ENCODE measurements at places on chromosomes 1 and 21. TPM values are rescaled to one million over a fixed set of nuclear protein-coding genes. Genes with fewer than 3 reads are reported as not detected.

The TPTE gene
- total RNA-seq: not detected

The FCGR1A gene
- total RNA-seq: not detected

The PLXNA2 gene
- total RNA-seq: 34.9 TPM

The CYYR1 gene
- total RNA-seq: 27.5 TPM

The ADORA3 gene
- total RNA-seq: not detected

The MAB21L3 gene
- total RNA-seq: not detected

The COX20 gene
- 31.0 TPM for total RNA-seq

The ANXA9 gene
- total RNA-seq: 3.5 TPM

- H3K4me1 ChIP-seq: peaks cover 6% of the 10 kb centered on the region
- H3K27ac ChIP-seq: no peak overlapping the region
Measured at GRCh38 chr1:65581119-65581518, 160.7 kb downstream of the LEPR start.

- H3K36me3 ChIP-seq: no peaks in the 10 kb centered on the region
- DNase-seq: no peak
- H3K4me1 ChIP-seq: peaks cover 1% of the 10 kb centered on the region
- H3K4me3 ChIP-seq: no peak within 1 kb of the TSS
- H3K27me3 ChIP-seq: peaks cover 33% of the 10 kb centered on the region
Measured at GRCh38 chr1:1914971-1915692, at the start of gene CALML6. Gene CALML6, plus strand, starts transcription at chr1:1915260. Its CDS starts 21 bp downstream, at chr1:1915281.

GRCh38 chr1:201949491-201949890 lies 3.1 kb upstream of the LMOD1 start:
- no peak overlapping the region for H3K4me3 ChIP-seq
- H3K27me3 ChIP-seq: peaks cover 40% of the 10 kb centered on the region
- DNase-seq: no peak
- no peaks in the 10 kb centered on the region for H3K36me3 ChIP-seq

- no peak overlapping the region for H3K27ac ChIP-seq
- H3K36me3 ChIP-seq: no peaks in the 10 kb centered on the region
- H3K27me3 ChIP-seq: no peaks in the 10 kb centered on the region
- no peak overlapping the region for H3K4me3 ChIP-seq
- DNase-seq: no peak
- peaks cover 21% of the 10 kb centered on the region for H3K4me1 ChIP-seq
Measured at GRCh38 chr1:173300061-173301044, 93.2 kb upstream of the TNFSF4 start.

GRCh38 chr1:93692983-93693591 lies 11.4 kb upstream of the BCAR3 start:
- H3K36me3 ChIP-seq: no peaks in the 10 kb centered on the region
- no peak for DNase-seq
- no peak overlapping the region for H3K4me3 ChIP-seq
- no peak overlapping the region for H3K27ac ChIP-seq
- no peaks in the 10 kb centered on the region for H3K4me1 ChIP-seq

DNA sequence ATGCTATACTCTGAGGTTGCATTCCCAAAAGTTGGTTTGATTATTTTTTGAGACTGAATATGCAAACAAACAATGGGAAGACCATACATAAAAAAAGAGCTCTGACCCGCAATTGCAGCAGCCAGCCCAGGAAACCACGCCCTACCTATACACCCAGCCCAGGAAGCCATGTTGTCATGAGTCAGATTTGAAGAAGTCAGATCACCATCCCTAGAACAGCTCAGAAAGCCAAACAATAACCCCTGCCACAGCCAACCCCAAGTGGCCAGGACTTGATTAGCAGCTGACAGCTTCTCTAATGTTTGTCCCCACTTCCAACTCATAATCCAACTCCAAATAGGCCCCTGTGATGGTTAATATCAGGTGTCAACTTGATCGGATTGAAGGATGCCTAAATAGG lies 621.9 kb downstream of the NPHP4 start:
- DNase-seq: no peak
- H3K27ac ChIP-seq: no peak overlapping the region
- H3K36me3 ChIP-seq: no peaks in the 10 kb centered on the region
- H3K4me3 ChIP-seq: no peak overlapping the region

GRCh38 chr1:24261977-24262376 lies 57.2 kb upstream of the GRHL3 start:
- DNase-seq: no peak
- H3K27me3 ChIP-seq: no peaks in the 10 kb centered on the region
- no peaks in the 10 kb centered on the region for H3K4me1 ChIP-seq
- no peaks in the 10 kb centered on the region for H3K36me3 ChIP-seq
- no peak overlapping the region for H3K4me3 ChIP-seq

- no peak overlapping the region for H3K27ac ChIP-seq
- peaks cover 6% of the 10 kb centered on the region for H3K36me3 ChIP-seq
- DNase-seq: no peak
- H3K4me1 ChIP-seq: peaks cover 5% of the 10 kb centered on the region
- peaks cover 40% of the 10 kb centered on the region for H3K27me3 ChIP-seq
Measured at GRCh38 chr1:39490596-39491145, 765 bp upstream of the BMP8A start.

DNA sequence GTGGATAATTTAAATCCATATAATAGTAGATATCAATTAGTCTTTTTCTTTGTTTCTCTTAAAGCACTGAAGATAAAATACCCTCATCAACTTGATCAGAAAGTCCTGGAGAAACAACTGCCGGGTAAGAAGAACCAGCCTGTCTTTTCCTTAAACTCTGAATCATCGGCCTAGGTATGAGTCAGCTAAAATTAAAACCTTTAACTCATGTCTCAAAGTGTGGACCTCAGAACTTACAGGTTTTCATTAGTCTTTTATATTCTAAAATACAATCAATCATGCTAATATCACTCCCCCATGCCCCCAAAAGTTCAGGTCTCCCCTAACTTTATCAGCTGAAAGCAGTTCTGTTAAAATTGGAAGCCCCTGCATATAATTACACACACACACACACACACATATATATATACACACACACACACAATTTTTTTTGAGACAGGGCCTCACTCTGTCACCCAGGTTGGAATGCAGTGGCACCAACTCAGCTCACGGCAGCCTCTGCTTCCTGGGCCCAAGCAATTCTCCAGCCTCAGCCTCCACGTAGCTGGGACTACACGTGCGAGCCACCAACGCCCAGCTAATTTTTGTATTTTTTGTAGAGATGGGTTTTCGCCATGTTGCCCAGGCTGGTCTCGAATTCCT lies 61.3 kb downstream of the B3GALNT2 start:
- DNase-seq: no peak
- H3K4me3 ChIP-seq: no peak overlapping the region
- H3K36me3 ChIP-seq: peaks cover 24% of the 10 kb centered on the region
- no peaks in the 10 kb centered on the region for H3K4me1 ChIP-seq
- H3K27me3 ChIP-seq: no peaks in the 10 kb centered on the region

DNA sequence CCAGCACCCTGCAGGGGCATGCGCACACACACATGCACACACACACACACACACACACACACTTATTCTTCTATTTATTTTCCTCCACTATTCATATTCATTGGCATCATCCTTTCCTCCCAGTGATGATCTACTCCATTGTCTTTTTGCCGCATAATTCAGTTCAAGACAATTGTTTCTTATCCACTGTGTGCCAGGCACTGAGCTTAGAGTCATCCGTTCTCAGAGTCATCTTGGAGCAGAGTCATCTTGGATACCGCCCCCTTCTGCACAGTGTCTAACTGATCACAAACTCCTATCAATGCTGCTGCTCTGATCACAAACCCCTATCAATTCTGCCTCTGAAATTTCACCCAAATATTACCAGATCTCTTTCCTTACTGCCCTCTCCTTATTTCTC lies 102.8 kb upstream of the PROX1 start:
- no peak overlapping the region for H3K27ac ChIP-seq
- H3K4me1 ChIP-seq: no peaks in the 10 kb centered on the region
- DNase-seq: no peak
- peaks cover 3% of the 10 kb centered on the region for H3K27me3 ChIP-seq
- no peaks in the 10 kb centered on the region for H3K36me3 ChIP-seq
- H3K4me3 ChIP-seq: no peak overlapping the region

GRCh38 chr1:53734650-53735211 lies 4.2 kb downstream of the GLIS1 start:
- no peak overlapping the region for H3K4me3 ChIP-seq
- peaks cover 11% of the 10 kb centered on the region for H3K4me1 ChIP-seq
- no peak for DNase-seq
- H3K27ac ChIP-seq: no peak overlapping the region
- peaks cover 83% of the 10 kb centered on the region for H3K27me3 ChIP-seq

DNA sequence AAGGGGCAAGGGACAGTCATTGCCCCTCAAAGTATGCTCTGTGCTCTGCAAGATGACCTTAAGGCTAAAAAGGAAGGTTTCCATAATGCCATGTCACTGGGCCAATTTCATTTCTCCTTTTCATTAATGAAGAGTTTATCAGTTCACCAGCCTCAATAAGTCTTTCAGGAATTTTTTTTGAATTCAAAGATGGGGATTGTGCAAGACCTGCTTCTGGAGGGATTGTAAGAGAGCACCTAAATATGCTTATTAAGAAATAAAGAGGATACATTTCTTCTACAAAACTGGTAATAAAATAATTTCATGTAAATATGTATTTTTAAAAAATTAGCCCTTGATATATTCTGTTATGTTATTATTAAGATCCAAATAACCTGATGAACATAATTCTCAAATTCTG lies 86.8 kb upstream of the RGS4 start:
- no peak overlapping the region for H3K4me3 ChIP-seq
- H3K27me3 ChIP-seq: no peaks in the 10 kb centered on the region

DNA sequence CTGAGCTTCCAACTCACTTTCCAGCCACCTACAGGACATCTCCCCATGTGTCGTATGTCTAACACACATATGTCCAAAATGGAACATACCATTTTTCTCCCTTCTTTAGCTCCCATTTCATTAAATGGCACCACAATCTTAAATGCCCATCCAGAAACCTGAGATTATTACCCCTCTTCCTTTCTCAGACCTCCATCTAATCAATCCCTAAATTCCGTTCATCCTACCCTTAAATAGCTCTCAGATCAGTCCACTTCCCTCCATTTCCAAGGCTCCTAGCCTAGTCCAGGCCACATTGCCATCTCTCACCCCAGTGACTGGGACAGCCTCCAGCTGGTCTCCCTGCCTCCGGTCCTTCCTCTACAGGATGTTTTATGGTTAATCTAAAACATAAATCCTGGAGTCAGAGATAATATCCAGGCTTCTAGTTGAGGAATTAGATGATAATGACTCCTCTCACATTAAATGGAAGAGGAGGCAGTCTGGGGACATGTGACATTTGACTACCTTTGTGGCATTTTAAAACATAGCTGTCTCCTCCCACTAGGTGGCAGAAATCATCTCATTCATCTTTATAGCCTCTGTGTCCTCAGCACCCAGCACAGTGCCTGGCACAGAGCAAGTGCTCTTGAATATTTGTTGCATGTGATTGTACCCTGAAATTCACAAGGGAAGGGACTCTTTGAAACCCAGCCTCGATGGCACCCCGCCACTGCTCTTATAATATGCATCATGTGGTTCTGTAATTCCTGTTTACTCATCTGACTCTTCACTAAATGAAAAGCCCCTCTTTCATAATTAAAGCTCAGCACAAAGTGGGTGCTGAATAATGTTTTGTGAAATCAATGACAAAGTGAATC lies 102.3 kb downstream of the TMEM53 start:
- no peak overlapping the region for H3K4me3 ChIP-seq
- peaks cover 9% of the 10 kb centered on the region for H3K4me1 ChIP-seq
- H3K27ac ChIP-seq: no peak overlapping the region
- H3K27me3 ChIP-seq: peaks cover 23% of the 10 kb centered on the region
- no peaks in the 10 kb centered on the region for H3K36me3 ChIP-seq

GRCh38 chr1:203754455-203754864 lies 10.5 kb upstream of the LAX1 start:
- no peaks in the 10 kb centered on the region for H3K36me3 ChIP-seq
- DNase-seq: no peak
- no peak overlapping the region for H3K27ac ChIP-seq
- no peaks in the 10 kb centered on the region for H3K27me3 ChIP-seq
- H3K4me3 ChIP-seq: no peak overlapping the region

DNA sequence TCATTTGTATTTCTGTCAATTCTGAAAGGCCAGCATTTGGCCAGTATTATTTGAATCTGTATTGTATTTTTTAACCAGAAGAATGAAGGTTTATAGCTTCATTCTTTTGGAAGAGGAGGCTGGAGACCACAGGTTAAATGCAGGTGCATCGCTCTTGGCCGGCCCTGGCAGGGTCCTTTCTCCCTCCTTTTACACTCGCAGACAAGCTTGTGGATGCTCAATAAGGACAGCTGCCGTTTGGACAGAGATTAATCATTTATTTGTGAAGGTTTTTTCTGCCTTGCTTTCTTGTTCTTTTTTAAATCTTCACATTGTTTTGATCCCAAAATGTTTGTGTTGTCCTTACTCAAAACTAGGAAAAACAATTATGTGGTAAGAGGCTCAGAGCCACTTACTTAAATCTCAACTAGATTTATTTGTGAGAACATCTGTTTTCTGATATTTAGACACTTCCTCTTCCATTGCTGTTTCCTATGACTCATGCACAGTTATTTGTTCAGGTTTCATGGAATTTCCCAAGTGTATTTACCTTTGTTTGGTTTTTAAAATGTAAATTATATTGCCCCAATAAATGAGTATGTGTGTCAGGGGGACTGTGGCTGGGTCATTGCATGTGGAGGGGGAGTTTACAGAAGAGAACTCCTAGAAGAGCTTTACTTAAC lies 46.7 kb upstream of the LAMC2 start:
- DNase-seq: no peak
- H3K4me3 ChIP-seq: no peak overlapping the region
- H3K36me3 ChIP-seq: peaks cover 17% of the 10 kb centered on the region
- H3K27ac ChIP-seq: no peak overlapping the region
- no peaks in the 10 kb centered on the region for H3K4me1 ChIP-seq

DNA sequence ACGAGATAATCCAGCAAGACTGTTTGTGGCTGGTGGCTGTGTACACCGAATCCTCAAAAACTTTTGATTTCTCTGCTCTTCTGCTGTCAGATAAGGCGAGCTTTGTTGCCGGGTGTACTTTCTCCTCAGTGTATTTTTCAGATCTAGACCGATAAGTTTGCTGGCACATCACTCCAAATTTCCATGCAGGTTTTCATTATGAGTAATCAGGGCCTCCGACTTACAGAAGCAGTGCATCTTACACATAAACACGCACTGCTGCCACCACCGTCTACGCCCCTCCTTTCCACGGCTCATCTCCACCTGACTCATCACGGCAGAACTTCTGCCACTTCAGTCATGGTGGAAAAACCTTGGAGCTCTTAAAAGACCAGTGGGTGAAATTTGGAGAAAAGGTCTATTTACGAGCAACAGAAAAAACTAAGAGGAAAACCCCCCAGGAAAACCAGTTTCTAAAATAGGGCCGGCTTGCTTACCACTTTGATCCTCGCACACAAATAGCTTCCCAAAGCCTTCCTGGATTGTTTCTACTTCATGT lies 7.7 kb downstream of the ZBTB21 start:
- peak overlapping the region; percentile 2 for H3K27ac ChIP-seq
- peaks cover 16% of the 10 kb centered on the region for H3K4me1 ChIP-seq
- DNase-seq: no peak

- no peaks in the 10 kb centered on the region for H3K4me1 ChIP-seq
- H3K27ac ChIP-seq: no peak overlapping the region
- H3K27me3 ChIP-seq: no peaks in the 10 kb centered on the region
Measured at GRCh38 chr1:222138095-222138494, 396.2 kb upstream of the DUSP10 start.

DNA sequence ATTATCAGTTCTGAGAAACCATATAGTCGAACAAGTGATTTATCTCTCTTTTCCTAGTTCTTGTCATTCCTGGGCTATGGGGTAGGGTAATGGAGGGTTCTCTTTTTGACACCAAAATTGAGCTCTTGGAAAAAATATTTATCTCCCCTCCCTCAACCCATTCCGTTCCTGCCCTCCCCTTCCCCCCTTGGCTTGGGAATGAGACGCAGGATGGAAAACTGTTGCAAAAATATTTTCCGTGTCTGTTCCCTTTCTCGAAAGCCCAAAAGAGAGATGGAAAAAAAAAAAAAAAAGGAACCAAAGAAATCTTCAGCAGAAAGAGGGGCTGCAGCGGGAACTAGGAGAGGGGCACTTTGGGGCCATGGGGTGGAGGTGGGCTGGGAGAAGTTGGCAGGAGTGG lies 766 bp downstream of the ATP2B4 start:
- peak overlapping the region; percentile 84 for H3K27ac ChIP-seq
- no peaks in the 10 kb centered on the region for H3K36me3 ChIP-seq
